Activated CD4-positive, alpha-beta T cell treated with anti-CD3 and anti-CD28 coated beads for 24 hours (primary cell): ENCODE measurements at places on chromosomes 16 and 17.
A peak's percentile ranks its signal among the peaks of the same experiment; 100 is the strongest.

DNA sequence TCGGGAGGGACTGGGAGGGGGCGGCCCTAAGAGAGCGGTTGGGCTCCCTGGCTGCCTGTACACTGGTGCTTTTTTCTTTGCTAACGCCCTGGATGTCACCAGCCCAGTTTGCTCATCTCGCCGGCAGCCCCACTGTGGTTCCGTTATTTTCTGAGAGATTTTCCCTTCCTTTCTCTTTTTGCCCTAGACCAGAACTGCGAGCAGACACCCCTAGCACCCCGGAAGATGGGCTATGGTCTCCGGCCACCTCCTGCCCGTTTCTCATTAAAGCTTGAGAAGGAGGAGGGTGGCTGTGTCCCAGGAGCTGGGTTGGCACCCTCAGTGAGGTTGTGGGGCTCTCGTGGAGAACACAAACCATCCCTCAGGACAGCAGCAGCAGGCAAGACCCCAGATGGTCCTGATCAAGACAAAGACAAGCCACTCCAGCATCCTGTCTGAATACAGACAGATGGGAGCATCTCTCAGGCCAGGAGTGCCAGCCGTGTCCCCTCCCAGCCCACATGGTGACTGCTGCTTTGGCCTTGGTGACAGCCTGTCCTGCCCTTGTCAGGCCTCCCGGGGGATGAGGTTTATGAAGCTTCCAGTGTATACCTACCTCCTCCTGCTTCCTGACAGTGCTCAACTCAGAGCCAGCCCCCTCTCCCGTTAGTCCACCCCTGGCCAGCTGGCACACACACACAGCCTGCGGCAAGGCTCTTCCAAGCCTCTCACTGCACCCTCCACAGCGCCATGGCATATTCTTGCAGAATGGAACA, 77.2 kb downstream of the KCNJ12 start:
- DNase-seq = no peak

DNA sequence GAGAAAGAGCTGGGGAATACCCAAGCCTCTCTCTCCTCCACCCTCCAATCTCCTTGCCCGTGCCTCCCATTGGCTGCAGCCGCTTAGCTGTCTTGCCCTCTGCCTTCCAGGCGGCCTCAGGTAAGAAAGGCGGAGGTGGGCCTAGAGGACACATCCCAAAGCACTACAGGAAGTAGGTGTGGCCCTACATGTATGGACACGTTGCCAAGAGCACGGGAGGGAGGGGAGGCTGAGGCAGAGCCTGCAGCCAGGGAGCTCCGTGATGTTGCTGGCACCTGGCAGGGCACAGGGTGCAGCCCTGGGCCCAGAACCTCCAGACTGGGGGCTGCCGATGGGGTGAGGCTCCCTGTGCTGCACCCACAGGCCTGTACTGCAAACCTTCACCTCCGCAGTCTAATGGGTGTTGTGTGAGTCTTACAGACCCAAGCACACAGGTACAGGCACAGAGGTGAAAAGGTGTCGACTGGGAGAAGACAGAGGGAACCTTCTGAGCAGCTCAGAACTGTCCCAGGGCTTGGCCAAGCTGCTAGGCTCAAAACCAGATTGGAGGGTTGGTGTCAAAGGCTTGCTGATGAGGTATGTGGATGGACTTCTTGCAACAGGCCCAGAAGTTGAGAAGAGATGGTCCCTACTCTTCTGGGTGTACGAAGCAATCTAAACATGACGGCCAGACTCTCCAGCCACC, 23.5 kb upstream of the FOXK2 start:
- DNase-seq = no peak

GRCh38 chr16:67128887-67129286, 19.1 kb downstream of the PHAF1 start:
- no peak for DNase-seq

- DNase-seq = no peak
Measured at GRCh38 chr17:66076546-66077190, 115.3 kb downstream of the CEP112 start.

- DNase-seq = no peak
Measured at GRCh38 chr17:1192911-1193699, 13.3 kb upstream of the ABR start.

- DNase-seq = no peak
Measured at GRCh38 chr17:80028030-80028429, 7.6 kb downstream of the TBC1D16 start.

GRCh38 chr16:1206326-1206725, 18.7 kb downstream of the TPSG1 start:
- no peak for DNase-seq

DNA sequence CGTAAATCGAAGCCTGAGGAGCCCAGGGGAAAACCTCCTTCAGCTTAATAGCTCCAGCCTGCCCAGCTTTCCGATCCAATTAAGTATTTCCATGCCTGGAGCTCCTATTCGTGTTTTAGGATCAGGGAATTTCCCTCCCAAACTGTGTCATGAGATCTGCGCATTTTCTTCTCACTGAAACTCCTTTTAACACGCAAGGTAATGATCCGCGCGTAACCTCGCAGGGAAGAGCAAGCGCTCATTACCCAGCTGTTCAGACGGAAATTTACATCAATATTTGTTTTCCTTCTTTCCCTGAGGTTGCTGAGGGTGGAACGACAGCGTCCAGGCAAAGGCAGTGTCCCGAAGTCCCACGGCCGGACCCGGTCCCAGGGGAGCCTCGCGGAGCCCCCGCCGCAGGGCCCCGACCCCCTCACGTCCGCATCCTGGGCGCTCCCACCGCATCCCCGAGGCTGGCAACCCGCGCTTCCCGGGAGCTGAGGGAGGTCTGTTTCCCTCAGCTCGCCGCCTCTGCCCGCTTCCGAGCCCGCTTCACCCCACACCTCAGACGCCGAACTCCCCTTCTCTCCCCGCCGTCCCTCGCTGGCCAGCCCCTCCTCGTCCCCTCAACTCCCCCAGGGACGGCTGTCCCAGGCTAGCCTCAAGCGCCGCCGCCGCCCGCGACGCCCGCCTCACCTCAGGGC, 415 bp downstream of the ABCA5 start:
- no peak for DNase-seq

- DNase-seq = no peak
Measured at GRCh38 chr17:11916091-11916490, 81.2 kb downstream of the ZNF18 start.

GRCh38 chr17:19507775-19508576, 25.7 kb upstream of the SLC47A1 start:
- DNase-seq = peak; percentile 77

DNA sequence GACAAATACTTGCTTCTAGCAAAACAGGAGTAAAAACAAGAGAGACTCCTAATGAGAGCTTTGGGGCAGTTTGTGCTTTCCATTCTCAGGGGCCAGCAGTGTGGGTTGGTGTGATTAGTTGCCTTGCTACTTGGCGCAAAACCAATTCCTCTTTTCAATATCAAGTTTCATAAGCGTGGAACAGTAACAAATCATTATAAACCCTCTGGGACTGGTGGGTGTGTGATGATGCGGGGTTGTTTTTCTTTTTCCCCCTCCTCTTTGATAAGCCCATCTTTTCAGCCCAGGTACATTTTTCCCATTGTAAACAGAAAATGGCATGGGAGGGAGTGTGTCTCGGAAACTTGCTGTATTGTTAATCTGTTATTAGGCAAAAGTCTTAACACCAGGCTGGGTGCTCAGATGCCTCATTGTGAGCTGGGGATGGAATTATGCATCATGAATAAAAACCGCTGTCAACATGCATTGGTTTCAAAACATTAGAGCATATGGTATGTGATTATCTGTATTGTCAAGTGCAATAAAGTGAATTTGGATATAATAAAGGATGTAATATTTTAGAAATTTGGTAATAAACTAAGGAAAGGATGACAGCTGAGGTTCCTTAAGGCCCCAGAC, 166.4 kb downstream of the CCDC182 start:
- no peak for DNase-seq

DNA sequence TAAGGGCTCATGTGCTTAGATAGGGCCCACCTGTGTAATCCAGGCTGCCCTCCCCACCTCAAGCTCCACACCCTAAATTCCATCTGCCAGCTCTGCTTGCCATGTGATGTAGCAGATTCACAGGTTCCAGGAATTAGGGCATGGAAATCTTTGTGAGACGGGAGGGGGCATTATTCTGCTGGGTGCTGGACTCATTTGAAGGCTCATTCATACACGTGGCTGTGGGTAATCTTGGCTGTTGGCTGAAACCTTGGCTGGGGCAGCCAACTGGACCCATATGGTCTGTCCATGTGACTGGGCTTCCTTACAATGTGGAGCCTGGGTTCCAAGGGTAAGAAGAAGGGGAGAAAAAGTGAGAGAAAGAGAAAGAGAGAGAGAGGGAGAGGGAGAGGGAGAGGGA, 115.1 kb downstream of the CYLD start:
- DNase-seq = no peak

- no peak for DNase-seq
Measured at GRCh38 chr17:65093930-65094329, 37.4 kb upstream of the GNA13 start.

DNA sequence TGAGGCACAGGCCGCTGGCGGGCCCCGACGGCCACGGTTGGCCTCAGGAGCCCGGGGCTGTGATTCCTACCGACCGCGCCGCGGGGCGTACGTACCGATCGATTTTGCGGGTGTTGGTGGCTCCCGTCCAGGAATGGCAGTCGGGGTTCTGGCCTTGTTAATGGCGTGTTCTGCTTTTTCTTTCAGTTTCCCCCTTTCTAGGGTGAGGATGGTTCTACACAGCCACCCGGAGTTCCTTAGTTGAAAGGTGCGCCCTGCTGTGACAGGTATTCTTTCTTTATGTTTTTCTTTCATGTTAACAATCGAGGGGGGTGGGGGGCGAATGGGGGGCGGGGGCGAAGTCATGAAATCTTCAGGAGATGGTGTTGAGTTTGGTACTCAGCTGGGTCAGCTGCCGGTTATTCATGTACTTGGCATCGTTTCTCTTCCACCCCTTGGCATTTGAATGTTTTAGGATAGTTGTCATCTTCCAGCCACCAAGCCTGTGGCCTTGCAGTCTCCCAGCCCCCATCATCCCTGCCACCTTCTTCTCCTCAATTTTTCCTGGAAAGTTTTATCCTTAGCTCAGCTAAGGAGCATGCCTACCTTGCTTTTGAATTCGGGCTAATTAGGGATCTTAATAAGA, 802 bp downstream of the CYLD start:
- no peak for DNase-seq

DNA sequence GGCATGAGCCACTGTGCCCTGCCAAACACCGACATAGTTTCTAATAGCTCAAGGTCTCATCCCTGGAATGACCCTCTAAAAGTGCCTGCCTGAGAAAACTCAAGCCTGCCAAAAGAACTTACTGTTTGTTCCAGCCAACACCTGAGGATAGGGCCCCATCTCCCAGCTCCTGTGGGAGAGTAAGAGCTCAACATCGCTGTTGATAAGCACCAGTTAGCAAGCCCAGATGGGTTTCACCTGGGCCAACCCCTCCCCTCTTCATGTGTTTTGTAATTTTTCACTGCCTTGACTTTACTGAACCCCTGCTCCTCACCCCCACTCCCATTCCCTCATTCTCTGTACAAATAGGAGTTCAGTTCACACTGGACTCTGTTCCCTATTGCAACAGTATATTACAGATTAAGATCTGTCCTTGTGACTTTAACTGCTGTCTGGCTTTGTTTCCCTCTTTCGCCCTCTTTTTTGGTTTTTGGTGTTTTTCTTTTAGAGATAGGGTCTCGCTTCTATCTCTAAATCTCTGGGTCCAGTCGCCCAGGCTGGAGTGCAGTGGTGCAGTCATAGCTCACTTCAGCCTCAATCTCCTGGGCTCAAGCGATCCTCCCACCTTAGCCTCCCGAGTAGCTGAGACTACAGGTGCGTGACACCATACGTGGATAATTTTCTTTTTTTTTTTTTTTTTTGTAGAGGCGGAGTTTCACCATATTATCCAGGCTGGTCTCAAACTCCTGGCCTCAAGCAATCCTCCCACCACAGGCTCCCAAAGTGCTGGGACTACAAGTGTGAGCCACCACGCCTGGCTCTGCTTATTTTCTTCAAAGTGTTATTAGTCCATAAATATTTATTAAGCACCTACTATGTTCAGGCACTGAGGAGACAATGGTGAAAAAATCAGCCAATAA, 12.3 kb downstream of the NUPR1 start:
- no peak for DNase-seq

DNA sequence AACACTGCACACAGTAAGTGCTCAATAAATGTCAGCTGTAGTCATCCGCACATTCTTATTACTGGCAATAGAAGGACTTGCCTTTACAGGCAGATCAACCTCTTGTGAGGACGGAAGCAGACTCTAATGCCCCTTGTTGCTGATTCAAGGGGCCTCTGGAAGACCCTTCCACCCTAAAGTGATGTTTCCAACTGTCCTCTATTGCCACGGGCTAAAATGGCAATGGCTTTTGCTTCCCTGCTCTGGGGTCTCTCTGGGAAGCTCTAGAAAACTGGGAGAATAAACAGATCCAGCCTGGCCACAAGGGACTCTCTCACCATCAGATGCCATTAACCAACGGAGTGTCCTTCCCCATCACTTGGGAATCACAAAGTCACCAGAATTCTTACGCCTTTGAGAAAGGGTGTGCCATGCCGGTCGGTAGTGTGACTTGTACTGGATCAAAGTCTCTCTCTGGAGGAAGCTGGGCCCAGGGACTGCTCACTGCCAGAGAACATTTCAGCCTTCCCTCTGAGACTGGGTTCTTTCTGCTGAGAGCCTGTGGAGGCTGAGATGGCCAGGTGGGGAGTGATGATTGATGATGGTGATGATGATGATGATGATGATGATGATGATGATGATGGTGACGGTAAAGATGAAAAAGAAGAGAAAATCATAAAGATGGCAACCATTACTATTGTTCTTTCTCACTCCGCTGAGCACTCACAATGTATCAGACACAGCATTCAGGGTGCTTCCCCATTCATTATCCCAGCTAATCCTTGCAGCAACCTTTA, 146.8 kb downstream of the CYLD start:
- no peak for DNase-seq

DNA sequence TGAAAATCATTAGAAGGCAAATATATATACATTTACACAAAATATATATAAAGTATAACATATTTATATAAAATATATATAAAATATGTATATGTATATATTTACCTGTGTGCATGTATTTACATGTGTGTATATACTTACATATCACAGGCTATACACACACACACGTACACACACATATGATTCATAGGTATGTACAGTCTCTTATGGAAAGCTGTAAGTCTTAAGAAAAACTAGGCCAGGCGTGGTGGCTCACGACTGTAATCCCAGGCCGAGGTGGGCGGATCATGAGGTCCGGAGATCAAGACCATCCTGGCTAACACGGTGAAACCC, 14.7 kb downstream of the TOM1L2 start:
- DNase-seq = no peak

GRCh38 chr17:6159541-6160231, 89.5 kb downstream of the WSCD1 start:
- no peak for DNase-seq

GRCh38 chr17:68981288-68981687, 26.1 kb upstream of the ABCA8 start:
- DNase-seq = no peak

DNA sequence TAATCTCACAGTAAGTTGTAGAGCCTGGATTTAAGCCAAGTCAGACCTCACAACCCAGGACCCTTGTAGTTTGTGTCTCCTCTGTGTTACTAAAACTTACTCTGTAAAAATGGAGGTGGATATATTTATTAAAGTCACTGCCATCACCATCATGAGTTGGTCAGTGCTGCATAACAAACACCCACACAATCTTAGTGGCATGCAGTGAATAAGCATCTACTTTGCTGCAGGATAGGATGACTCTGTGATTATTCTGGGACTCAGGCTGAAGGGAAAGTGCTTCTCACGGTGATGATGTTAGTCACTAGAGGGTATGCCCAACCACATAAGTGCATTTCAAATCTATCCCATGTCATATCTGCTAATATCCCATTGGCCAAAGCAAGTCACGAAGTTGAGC, 398.7 kb downstream of the XYLT1 start:
- no peak for DNase-seq
